Ureter (tissue), 1 donor: ENCODE measurements at places on chromosomes 6 and 20.

DNA sequence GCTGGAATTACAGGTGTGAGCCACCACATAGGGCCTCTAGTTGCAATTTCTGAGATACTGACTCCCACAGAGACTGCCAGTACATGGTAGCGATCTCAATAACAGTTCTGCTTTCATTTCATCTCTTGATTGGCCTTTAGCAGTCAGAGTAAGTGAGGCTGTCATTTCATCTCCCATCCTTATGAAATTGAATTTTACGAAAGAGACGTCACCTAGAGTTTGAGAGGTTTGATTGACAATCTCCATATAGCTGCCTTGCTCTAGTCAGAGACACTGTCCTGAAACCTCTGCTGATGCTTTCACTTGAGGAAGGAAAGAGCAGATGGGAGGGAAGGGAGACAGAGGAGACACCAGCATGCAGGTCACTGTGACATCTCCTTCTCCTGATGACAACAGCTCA lies 466.1 kb downstream of the NKAIN2 start:
- no peak for DNase-seq

DNA sequence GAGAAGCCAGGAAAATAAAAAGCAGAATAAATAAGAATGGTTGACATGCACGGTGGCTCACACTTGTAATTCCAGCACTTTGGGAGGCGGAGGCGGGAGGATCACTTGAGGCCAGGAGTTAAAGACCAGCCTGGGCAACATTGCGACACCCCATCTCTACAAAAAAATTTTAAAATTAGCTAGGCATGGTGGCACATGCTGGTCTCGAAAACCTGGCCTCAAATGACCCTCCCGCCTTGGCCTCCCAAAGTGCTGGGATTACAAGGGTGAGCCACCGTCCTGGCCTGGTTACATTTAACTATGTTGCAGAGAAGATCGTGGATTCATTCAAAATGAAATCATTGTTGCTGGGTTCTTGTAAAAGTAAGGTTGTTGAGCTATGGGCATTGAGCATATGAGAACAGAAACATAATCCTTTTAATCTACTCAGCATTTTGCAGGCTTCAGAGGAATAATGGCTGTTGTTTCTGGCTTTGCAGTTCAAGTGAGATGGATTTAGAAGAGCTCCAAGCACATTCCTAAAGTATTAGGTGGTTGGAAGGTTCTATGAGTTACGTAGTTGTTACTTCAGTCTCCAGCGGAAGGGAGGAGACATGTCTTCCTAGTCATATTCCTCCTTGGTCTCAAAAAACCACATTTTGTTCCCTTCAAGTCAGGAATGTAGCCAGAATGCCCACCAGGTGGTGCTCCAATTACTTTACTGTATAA lies 45.6 kb upstream of the RAB23 start:
- no peak for DNase-seq

DNA sequence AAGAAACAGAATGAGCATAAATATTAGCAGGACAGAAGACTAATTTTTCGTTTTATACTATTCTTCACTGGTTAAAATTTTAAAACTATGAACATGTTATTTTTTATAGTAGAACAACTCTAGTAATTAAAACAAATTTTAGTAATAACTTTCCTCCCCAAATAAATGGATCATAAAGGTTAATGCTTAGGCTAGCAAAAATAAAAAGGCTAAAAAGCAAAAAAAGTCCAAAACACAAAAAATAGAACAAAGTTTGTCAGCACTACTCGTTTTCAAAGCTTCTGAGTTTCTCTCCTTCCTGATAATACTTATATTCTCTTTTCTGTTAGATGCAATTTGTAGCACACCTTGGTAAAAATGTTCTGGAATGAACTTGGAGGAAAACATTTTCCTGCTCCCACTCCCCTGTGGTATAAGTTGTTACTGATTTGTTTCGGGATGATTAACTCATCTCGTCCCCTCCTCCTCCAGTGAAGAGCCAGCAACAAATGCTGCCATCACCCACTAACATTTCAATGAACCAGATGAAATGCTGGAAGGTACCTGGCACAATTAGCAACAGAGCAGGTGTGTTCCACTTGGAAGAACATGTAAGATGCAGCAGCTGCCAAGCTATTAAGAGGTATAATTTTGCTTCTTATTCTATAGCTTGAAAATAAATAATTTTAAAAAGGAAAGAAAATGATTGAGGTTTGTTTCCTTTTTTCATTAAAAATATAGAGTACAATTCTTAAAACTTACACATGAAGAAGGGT lies 130.5 kb downstream of the MYB start:
- no peak for DNase-seq

DNA sequence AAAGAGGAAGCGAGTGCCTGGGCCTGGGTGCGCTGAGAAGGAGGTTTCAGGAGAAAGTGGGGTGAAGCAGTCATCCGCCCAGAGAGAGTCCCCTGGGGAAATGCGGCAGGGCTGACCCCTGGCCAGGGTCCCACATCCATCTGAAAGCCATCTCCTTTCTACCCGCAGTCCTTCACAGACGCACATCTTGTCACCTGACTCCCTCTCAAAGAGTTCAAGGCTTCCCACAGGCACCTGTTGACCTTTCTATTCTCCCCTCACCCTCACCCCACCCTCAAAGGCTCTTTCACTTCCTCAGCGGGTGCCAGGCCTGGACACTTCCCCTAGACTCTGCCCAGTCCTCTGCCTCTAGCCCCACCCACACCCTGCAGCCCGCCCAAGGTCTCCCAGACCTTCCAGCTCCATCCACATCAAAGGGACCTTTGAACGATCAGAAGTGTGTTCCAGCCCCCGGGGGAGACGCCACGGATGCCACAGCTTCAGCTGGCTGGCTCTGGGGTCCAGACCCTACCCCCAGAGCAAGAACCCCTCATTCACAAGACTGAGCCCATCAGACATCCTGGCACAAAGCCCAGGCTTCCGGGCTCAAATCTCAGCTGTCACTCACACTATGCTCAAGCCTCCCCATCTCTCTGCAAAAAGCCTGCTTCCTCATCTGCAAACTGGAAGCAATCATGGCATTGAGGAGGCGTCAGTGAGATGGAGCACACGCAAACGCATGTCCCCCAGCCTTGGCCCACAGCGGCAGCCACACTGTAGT lies 2.1 kb downstream of the CTSZ start:
- DNase-seq = no peak
